Stimulated activated CD8-positive, alpha-beta memory T cell treated with anti-CD3 and anti-CD28 coated beads, Interleukin-7, amount 100 ng/mL, for 24 hours (primary cell): ENCODE measurements at places on chromosomes 1 and 21.

GRCh38 chr1:201916649-201917249 is 28.1 kb downstream of the SHISA4 start:
- DNase-seq: no peak

DNA sequence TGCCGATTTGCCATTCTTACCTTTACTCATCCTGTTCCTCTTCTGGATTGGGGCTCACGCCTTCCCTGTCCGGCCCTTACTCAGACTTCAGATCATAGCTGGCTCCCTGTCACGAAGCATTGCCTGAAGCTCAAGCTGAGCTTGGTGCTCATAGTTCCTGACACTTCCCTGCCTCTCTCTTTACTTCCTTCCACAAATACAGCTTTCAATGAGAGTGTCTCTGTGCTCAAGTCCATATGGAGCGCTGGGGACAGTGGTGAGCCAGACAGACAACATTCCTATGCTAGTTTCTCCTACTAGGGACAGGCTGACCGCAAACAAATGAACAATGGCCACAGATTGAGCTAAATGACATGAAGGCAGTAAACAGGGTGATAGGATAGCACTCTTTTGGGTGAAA is 38.1 kb downstream of the HHAT start:
- DNase-seq: no peak

DNA sequence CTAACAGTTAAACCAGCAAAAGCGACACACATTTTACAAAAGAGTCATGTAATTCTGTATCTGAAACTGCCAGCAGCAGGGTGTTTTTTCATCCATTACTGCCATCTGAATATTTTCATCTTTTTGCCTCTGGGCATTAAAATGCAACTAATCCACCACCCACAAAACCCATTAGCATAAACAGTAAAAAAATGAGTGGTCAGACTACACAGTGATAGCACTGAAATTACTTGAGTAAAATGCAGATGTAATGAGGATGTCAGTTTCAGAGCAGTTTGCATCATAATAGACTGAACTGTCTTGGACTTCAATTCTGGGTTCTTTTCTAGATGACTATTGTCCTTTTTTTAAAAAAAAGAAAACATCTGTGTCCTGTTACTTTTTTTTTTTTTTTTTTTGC is 132.3 kb downstream of the GABPA start:
- DNase-seq: no peak

DNA sequence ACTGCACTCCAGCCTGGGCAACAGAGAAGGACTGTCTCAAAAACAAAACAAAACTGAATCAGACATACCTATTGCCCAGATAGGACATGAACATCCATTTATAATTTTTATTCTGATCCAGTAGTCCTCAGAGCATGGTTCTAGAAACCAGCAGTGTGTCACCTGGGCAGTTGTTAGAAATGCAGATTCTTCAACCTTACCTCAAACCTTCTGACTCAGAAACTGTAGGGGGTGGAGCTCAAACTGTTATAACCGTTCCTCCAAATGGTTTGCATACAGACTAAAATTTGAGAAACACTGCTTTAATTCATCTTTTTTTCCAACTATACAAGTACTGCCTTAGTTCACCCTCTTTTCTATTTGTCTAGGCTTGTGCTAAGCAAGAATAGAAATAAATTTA is 6.0 kb downstream of the NASP start:
- DNase-seq: no peak

DNA sequence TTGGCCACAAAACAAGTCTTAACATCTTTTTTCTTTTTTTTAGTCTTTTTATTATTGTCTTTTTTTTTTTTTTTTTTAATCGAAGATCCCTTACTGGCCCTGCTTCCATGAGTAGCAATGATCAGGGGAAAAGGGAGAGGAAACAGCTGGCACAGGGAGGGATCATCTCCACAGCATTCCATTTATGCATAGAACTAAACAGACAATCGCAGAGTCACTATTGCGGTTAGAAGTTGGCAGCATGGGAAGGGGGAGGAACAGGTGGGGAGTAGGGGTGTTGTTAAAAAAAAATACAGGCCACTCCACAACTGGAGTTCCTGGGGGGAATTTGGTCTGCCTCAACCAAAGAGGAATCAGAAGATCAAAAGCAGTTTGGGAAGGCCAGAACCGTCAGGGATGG is 55.4 kb downstream of the C1orf185 start:
- DNase-seq: no peak

GRCh38 chr1:151972542-151973248 is 21.0 kb downstream of the S100A10 start:
- no peak for DNase-seq

DNA sequence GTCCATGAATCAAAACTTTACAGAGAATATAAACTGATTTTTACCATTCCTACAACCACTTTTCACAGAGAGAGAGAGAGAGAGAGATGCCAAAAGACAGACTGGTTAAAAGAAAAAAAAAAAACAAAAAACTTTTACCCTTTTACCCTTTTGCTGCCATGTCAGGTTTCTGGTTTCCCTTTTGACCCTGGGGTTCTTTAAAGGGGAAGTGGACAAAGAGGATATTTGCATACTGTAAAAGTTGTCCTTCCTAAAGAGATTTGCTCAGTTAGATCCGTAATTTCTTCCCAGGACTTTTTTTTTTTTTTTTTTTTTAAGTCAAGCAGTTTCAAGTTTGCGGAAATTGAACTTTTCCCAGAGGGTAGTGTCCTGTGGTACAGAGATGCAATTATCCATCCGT is 287.8 kb upstream of the RGS18 start:
- no peak for DNase-seq

- no peak for DNase-seq
Observed at GRCh38 chr1:14103878-14104430, 404.0 kb downstream of the PRDM2 start.

- DNase-seq: no peak
Observed at GRCh38 chr1:94101613-94102525, 19.1 kb downstream of the ABCA4 start.

GRCh38 chr1:168518201-168518689 is 25.6 kb downstream of the XCL2 start:
- DNase-seq: no peak

- no peak for DNase-seq
Observed at GRCh38 chr1:157090771-157091170, 8.8 kb downstream of the ETV3L start.
